RPMI8226 (cell line): ENCODE measurements at places on chromosomes 13 and 19.

- DNase-seq: no peak
Measured at GRCh38 chr13:106403280-106403679, 132.2 kb downstream of the EFNB2 start.

GRCh38 chr13:114010401-114011101, 36.7 kb upstream of the C13orf46 start:
- DNase-seq: no peak

DNA sequence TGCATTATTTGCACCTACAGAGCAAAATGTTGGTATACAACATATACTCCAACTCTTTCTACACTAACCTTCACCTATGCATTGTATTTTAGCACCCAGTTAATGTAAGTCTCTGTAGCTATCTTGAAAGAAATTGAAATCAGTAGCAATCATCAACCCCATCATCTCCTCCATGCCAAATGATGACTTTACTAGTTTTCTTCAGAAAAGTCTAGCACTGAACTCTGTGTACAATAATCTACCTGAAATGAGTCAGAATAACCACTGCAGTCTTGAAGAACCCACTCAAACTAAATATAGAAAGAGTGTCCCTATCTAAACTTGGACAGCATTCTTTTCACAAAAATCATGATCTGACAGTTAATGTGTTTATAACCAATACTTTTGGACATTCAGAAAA, 9.8 kb downstream of the IRS2 start:
- DNase-seq: no peak

GRCh38 chr19:11265785-11266236, 3.5 kb upstream of the DOCK6 start:
- peak; percentile 26 for DNase-seq

DNA sequence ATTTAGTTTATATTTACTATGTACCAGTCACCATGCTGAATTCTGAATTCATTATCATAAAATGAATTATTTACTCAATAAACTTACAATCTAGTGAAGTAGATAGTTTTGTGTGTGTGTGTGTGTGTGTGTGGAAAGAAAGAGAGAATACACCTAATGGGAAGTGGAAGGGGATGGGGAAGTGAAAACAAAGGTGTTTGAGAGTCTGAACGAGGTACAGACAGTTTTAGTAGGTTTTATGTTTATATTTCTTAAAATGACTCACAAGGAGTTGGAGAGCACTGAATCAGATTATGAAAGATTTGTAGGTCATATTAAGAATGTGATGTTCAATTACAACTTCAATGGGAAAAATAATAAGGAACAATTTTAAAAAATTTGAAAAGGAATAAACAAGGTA, 1753.0 kb downstream of the SLITRK1 start:
- DNase-seq: no peak

GRCh38 chr13:31015199-31015598, 82.7 kb downstream of the TEX26 start:
- no peak for DNase-seq

GRCh38 chr19:33221638-33222037, 4.0 kb downstream of the SLC7A10 start:
- DNase-seq: no peak

- DNase-seq: no peak
Measured at GRCh38 chr13:83557845-83558244, 324.4 kb downstream of the SLITRK1 start.

DNA sequence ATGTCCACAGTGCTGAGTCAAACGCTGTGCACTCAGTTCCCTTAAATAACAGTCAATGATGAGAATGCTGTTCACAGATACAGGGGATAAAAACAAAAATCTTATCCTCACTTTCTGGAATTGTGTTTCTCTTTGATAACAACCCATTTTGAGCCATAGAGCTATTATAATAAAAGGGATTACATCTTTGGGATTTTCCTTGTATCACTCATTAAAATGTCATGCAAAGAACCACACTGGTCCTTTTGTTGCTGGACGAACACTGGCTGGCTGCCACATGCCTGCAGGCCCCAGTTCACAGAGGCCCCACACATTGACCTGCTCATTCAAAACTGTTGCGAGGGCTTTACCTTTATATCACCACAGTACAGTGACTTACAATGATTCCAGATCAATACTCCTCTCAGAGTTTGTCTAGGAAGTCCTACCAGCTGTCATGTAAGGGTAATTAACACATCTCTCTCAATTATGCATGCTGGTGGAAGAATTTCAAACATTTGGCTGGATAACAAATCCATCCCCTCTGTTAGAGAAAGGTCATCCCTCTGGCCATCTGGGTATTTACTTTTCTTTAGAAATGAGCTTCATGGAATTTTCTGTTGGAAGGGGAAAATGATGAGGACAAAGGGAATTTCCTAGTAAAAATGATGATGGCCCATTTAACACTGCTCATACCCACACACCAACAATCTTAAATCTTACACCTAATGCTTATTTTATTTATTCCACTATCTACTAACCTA, 85.9 kb downstream of the MBNL2 start:
- DNase-seq: no peak

GRCh38 chr19:12784394-12784870, 6.9 kb upstream of the JUNB start:
- no peak for DNase-seq

- DNase-seq: no peak
Measured at GRCh38 chr13:91115776-91116175, 231.7 kb upstream of the MIR17HG start.

GRCh38 chr19:41156207-41156606, 36.8 kb upstream of the CYP2S1 start:
- no peak for DNase-seq

DNA sequence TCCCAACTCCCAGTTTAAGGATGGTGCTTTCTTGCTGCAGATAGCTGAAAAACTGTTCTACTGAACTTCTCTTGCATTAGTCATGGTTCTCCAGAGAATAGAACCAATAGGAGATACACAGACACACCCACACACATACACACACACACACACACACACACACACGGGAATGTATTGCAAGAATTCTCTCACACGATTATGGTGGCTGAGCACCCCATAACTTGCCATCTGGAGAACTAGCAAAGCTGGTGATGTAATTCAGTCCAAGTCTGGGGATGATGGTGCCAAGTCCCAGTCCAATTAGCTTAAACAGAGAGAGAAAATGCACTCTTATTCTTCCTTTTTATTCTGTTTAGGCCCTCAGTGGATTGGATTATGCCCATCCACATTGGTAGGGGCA, 643.9 kb downstream of the DIAPH3 start:
- DNase-seq: no peak

- DNase-seq: no peak
Measured at GRCh38 chr13:111359237-111359915, 38.9 kb downstream of the TEX29 start.

GRCh38 chr19:29834991-29835846, 23.4 kb downstream of the CCNE1 start:
- no peak for DNase-seq

- no peak for DNase-seq
Measured at GRCh38 chr19:34320277-34320676, 44.7 kb upstream of the GPI start.

DNA sequence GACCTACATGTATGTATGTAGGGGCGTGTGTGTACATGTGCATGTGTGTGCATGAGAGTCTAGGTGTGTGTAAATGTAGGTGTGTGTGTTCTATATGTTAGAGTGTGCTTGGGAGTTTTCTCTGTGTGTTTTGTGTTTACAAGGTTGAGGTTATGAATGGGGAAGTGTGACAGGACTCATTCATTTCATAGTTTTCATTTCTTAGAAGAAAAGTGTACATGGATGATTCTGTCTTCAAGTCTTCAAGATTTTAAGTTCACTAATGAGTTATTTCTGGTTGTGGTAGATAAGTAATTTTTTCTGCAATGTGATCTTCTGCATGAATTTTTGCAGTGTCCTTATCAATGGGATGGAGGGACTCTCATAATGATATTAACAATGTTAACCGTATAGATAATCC, 118.2 kb upstream of the SLC10A2 start:
- DNase-seq: no peak

GRCh38 chr13:101817898-101818297, 365.4 kb downstream of the ITGBL1 start:
- no peak for DNase-seq

GRCh38 chr13:21232196-21232595, 55.7 kb downstream of the MRPL57 start:
- no peak for DNase-seq

DNA sequence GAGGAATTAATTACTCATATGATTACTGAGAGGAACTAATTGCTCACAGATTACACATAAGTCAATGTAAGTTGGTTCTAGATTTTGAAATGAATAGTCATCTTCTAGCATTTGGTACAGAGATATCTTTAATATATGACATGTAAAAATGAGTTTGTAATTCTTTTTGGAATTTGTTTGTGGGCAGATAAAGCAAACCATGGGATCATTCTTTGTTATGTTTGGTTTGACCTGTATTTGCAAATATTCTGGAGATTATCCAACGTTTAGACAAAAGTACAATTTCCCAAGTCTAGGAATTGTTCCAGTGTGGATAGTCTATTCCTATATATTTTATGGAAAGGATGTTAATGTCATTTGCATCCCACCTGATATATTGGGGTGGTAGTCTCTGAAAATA, 309.6 kb upstream of the EDNRB start:
- DNase-seq: no peak

DNA sequence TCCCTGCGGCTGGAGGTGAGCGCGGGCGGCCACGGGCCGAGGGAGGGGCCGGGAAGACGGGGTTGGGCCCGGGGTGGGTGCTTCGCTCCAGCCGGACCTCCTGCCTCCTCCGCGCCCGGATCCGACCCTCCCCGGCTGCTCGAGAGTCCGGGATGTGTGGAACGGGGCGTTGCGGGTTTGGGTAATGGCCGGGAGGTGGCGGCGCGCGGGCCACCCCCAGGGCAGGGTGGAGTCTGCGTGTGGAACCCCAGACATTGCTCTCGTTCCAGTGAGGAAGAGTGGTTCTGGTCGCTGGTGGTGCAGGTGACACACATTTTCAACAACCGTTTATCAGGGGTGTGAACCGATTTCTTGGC, 38.8 kb downstream of the ARHGEF7 start:
- peak; percentile 48 for DNase-seq

DNA sequence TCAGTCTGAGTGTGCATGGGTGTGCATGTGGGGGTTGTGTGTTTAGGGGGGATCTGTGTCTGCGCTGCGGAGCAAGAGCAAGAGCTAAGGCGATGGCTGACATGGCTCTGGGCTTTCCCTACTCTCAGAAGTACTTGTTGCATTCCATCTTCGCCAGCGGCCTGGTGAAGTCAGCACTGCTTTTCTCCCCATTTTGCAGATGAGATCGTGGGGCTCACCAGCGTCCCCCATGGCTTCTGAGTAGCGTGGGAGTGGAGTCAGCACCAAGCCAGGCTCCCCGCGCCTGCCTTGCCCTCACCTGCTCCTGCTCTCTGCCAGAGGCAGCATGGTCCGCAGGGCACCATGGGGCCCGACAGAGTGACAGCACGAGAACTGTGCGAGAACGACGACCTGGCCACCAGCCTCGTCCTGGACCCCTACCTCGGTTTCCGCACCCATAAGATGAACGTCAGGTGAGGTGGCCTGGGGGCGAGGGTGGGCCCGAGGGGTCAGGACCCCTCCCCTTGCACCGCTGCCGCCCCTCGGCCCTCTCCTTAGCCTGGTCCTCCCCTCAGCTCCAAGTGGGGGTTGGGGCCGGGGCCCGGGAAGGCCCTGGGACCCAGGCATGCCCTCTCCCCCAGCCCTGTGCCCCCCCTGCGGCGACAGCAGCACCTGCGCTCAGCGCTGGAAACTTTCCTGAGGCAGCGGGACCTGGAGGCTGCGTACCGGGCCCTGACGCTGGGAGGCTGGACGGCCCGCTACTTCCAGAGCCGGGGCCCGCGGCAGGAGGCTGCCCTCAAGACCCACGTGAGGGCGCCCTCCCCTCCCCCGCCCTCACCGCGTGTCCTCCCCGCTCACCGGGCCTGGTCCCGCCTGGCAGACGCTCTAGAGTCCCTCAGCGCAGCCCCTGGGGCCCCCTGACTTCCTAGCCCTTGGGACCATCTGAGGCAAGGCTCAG, 2.2 kb downstream of the KMT5C start:
- no peak for DNase-seq

- DNase-seq: no peak
Measured at GRCh38 chr13:23147827-23148226, 33.0 kb upstream of the SGCG start.

DNA sequence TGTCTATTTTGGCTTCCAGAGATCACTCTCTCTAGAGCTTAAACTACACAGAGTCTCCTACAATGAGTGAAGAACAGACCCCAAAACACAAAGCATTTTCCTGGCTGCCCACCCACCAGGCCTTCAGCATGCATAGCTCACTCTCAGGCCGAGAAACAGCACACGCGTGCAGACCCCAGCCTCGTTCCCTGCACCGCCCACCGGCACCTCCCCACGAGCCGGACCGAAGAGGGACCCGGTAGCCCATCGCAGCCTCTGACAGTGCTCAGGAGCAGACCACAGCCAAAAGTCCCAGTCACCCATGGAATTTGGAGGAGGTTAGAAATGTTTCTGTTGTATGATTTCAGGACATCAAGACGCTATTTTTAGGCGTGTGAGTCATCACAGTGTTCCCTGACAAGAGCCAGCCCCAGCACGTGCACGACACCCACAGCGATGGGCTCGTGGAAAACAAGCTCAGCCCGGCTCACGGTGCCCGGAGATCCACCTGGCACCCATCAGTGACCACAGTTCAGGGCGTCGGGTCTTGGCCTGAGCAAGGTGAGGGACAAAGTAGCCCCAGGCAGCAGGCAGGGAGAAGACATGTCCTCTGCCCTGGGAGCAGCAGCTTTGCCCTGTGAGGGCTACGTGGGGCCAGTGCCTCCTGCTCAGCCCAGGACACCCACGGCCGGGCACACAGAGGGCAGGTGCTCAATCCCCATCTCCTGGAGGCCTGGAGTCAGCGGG, 50.1 kb upstream of the SPACA7 start:
- DNase-seq: peak; percentile 26

GRCh38 chr19:50401605-50402450, 16.9 kb upstream of the SPIB start:
- no peak for DNase-seq

- DNase-seq: no peak
Measured at GRCh38 chr19:52670046-52670445, 31.9 kb upstream of the ZNF83 start.

DNA sequence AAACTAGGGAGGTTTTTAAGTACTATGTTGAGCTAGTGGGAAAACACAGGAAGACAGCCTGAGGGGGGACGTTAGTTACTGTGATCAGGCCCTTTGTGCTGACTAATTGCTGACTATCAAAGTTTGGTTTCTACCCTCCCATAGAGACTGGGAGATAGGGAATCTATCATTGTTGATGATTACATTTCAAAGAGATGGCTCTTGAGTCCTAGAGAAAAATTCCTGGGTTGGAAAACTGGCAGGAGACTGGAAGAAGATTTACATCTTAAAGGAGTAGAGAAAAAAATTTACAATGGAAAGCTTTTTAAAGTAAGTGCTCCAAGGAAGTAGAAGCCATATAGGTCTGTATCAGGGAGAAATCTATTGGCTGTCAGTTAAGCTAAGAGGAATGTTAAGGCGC, 522.0 kb upstream of the KLHL1 start:
- DNase-seq: no peak

DNA sequence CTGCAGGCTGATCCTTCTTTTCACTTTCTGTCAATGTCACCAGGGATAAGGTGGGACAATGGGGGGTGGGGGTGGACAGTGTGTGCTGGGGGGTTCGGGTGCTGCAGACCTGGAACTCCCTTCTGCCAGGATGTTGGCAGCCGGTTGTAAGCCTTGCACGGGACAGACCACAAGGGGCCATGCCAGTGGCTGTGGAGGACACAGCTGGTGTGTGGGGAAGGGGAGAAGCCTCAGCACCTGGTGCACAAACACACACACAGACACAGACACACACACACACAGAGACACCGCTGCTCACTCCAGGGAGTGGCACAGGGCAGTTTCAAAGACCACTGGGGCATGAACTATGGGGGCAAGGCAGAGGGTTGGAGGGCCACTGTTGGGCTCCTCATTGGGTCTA, 3.6 kb downstream of the F2RL3 start:
- DNase-seq: no peak
